ENCODE measurements at places on chromosomes 12 and 14.

- DNase-seq = no peak
Observed at GRCh38 chr14:24313913-24314312, 2.6 kb downstream of the LTB4R start.

DNA sequence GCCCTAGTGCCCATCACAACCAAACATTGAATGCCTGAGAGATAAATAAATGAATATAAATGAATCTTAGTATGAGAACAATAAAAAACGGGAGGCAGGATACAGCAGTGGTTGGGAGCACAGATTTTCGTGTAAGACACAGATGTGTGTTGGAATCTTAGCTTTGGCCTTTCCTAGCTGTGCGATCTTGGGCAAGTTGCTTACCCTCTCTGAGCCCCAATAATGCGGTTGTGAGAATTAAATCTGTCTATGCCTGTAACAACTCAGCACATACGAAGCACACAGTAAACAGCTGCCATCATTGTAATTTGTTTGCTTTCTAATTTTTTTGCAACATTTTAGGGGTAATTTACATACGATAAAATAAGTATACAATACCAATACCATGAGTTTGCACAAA lies 89.8 kb downstream of the SRRM4 start:
- DNase-seq = no peak

- no peak for DNase-seq
Observed at GRCh38 chr14:97457575-97458085, 660.4 kb downstream of the VRK1 start.

DNA sequence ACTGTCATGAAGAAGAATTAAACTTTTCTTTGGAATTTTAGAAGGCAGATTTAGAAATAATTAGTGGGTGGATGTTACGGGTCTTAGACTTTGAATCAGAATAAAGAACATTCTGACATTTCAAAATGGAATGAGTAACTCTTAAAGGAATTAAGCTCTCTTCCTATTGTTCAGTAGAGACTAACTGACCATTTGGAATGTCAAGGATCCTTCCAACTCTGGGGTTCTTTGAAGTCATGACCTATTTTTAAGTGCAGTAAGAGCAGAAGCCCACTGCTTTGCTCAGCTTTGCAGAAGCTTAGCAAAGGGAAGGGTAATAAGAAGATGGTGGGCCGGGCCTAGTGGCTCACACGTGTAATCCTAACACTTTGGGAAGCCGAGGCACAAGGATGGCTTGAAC lies 4.0 kb downstream of the CHURC1 start:
- no peak for DNase-seq

DNA sequence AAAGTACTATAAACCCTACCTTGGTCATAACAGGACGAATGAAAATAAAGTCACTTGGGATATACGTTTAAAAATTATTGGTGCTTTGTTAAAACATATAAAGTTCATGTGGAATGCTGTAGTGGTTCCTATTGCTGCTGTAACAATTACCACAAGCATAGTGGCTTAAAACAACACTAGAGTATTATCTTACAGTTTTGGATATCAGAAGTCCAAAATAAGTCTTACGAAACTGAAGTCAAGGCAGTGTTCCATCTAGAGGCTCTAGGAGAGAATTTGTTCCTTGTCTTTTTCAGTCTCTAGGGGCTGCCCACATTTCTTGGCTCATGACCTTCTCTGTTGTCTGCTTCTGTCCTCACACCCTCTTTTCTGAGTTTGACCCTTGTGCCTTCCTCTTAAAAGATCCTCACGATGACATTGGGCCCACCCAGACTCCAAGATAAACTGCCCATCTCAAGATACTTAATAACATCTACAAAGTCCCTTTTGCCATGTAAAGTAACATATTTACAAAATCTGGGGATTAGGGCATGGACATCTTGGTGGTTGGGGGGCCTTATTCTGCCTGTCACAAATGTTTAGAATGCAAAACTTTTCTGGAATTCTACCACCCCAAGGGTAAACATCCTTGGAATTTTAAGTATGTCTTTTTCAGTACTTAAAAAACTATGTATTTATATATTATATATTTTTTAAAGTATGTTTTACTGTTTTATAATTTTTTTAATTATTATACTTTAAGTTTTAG lies 178.1 kb downstream of the ETNK1 start:
- DNase-seq = no peak

- DNase-seq = peak; percentile 12
Observed at GRCh38 chr14:96362071-96362964, 823 bp downstream of the ATG2B start.

- no peak for DNase-seq
Observed at GRCh38 chr12:25151476-25151875, 43.5 kb downstream of the DNAI7 start.

DNA sequence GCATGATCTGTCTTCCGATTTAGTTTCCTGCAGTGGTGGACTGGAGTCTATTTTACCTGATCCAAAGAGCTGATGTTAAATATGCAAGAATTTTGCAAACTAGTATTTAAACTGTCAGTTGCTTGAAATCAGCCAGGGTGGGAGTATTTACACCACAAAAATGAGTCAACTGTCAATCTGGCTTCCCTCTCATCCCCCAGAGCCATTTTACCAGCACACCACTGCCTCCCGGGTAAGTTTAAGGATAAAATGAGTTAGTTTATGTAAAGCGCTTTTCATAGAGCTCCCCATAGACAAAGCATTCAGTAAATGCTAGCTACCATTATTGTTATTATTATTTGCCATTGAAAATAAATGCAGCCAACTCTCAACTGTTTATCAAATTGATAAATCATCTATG lies 106.3 kb upstream of the FRMD6 start:
- no peak for DNase-seq

DNA sequence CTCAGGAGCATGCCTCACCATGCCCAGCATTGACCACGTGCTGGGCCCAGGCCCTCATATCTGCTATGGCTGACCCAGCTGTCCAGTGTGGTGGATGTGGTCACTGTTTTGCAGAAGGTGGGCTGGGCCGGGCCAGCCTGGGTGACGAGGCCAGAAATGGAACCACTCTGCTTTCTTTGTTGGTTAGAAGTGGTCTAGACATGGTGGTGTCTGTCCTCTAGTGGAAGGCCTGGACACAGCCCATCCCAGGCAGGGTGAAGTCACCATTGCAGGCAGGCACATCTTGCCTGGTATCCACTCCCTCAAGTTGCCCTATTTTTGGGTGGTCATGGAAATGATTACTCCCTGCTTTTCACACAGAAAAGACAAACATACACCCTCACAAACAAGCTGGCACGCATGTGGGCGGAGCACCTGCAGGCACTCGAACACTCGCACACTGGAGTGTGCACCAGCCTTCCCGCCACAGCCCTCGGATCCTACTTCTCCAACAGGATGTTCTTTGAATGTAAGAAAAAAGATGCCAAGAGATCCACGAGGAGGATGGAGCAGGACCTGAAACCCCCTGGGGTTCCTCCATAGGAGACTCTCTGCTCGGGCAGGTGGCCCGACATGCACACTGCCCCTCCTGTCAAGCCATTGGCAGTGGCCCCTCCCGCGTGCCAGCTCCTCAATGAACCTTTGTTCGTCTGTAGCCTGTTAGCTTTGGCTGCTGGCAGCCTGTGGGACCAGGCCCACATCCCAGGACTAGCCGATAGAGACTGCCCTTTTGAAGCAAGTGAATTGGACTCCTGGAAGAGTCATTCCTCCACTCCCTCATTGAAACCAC lies 38.4 kb downstream of the MLXIP start:
- DNase-seq = no peak

GRCh38 chr14:56846970-56847930 lies 37.0 kb upstream of the OTX2 start:
- no peak for DNase-seq

GRCh38 chr12:116515684-116516083 lies 43.5 kb upstream of the MAP1LC3B2 start:
- no peak for DNase-seq

DNA sequence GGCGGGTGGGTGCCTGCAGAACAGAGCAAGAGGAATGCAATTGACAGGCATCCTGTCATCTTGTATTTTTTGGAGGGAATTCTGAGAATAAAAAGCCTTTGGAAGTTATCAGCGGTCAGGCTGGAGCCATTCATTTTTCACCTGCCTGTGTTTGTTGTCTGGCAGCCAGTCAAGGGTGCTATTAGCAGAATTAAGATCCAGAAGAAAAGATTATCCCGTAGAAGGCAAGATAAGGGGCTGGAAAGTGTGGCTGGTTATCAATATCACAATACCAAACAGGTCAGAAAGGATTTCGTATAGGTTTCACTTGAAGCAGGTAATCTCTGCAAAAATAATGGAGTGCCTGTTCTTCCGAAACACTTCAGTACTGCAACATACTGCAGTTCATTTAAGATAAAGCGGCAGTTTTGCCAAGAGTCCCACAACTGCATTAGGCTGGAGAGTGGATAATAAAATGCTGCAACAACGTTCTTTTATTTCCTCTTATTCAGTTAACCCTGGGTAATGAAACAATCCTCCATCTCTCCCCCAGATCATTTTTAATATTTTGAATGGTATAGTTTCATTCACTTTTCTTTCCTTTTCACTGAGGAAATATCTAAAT lies 171.2 kb upstream of the CDKN3 start:
- no peak for DNase-seq

- DNase-seq = no peak
Observed at GRCh38 chr12:19688532-19688931, 249.2 kb downstream of the AEBP2 start.

DNA sequence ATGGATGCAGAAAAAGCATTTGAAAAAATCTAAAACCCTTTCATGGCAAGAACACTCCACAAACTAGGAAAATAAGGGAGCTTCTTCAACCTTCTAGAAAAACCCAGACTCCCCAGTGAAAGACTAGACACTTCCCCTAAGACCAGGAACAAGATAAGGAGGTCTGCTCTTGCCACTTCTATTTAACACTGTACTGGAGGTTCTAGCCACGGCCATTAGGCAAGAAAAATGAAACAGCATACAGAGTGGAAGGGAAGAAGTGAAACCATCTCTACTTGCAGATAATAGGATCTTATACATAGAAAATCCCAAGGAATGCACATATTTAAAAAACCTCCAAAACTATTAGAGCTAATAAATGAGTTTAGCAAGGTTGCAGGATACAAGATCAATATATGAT lies 42.3 kb downstream of the CHGA start:
- DNase-seq = no peak

DNA sequence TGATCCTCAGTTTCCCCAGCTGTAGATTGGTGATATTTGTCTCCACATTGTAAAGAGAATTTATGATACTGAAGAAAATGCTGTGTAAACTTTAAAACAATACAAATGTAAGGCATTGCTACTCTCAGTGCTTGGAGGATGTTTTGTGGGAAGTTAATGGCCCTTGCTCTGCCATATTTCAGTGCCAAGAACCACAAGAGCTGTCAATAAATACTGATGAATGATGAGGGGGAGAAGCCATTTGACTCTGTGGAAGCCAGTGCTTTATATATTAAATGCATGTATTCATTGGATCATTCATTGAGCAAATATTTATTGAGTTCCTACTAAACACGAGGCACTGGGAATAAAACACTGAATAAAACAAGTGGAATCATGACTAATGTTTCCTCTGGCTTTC lies 30.8 kb downstream of the CACNA1C start:
- DNase-seq = no peak

GRCh38 chr12:39538679-39539104 lies 80.9 kb downstream of the ABCD2 start:
- DNase-seq = no peak

GRCh38 chr12:31474751-31475150 lies 116.2 kb downstream of the DENND5B start:
- no peak for DNase-seq

GRCh38 chr14:100609331-100609870 lies 22.2 kb upstream of the BEGAIN start:
- no peak for DNase-seq

DNA sequence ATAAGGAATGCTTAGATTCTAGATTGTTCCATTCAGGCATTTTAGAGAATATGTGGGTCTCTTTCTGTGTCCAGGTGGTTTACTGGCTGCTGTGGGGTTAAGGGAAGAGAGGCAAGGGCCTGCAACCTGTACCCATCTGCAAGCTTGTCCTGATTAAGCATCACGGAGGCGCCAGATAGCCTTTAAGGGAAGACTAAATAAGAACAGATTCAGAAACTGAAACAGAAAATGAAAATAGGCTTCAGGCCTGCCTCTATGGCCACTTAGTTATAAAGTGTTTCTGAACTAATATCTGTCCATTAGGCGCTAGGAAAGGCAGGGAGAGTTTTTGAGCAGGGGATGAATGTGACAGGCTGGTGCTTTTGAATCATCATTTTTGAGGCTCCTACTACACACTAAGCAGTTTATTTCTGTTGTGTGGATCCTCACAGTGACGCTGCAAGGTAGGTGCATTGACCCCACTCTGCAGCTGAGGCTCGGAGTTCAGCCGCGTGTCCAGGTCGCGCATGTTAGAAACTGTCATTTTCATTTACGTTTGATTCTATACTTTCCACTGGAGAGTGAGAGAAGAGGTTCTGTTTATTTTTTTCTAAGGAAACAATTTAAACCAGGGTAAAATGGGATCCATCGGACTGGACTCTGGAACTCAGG lies 47.4 kb downstream of the SLC6A12 start:
- no peak for DNase-seq

DNA sequence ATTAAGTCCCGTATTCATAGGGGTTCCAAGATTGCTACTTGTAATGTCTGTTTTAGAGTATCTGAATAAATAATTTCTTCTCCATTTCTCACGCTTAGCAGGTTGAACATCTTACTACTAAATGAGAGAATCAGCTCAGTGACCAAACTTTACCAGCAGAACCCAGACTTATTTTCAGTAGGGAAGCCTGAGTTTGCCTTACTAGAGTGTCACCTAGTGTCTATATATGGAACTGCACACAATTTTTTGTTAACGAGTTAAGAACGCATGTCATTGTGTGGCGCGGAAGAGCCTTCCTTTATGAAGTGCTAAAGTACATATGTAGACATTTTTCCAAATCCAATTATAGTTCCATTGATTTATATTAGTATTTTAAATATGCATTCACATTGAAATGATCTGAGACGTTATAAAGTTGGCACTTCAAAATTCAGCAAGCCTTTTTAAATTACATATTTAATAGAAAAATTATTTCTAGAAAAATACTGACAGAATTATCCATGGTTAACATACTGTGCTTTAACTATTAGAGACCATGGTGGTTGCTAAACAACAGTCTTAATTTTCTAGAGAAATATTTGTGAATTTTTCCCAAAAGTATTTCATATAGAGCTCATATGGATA lies 88.3 kb downstream of the RPS29 start:
- no peak for DNase-seq

- no peak for DNase-seq
Observed at GRCh38 chr12:109736552-109737108, 23.0 kb downstream of the FAM222A start.

DNA sequence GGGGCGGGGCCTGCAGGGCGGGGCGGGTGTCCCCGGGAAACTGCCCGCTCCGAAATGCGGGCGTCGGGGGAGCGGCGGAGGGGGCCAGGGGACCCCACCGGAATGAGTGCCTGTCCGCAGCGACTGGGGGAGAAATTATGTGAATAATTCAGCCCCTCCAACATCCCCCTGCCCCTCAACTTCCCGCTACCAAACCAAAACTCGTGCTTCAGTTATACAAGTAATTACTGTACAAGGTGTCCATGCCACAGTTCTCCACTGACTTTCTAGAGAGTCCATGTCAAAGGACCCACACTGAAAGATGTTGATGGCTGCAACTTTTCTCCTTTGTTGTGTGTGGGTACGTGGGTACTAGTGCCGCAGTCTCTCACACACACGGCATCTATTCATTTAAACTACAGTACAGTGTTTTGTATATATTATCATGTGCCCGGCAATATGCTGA lies 414 bp upstream of the CDK17 start:
- DNase-seq = no peak
